ENCODE measurements at places on chromosomes 2 and 18.

DNA sequence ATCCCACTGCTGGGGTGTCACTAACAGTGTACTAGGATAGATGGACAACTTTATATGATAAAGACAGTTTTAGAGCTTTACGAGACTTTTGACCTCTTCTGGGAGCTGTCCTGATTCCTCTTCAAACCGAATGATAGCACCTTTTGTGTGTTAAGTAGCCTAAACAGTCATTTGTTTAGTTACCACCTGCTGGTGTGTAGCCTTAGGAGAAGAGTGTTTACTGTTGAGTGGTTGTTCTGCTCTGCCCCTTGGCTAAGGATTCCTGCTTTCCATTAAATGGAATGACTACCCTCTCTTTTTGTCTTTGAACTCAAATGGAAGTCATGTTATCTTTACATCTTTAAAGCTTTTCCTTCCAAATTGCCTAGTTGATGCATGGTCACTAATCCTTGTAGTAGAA lies 28.0 kb upstream of the MGAT5 start:
- no peak for DNase-seq

GRCh38 chr2:189676471-189676870 lies 2.0 kb downstream of the ANKAR start:
- no peak for DNase-seq

DNA sequence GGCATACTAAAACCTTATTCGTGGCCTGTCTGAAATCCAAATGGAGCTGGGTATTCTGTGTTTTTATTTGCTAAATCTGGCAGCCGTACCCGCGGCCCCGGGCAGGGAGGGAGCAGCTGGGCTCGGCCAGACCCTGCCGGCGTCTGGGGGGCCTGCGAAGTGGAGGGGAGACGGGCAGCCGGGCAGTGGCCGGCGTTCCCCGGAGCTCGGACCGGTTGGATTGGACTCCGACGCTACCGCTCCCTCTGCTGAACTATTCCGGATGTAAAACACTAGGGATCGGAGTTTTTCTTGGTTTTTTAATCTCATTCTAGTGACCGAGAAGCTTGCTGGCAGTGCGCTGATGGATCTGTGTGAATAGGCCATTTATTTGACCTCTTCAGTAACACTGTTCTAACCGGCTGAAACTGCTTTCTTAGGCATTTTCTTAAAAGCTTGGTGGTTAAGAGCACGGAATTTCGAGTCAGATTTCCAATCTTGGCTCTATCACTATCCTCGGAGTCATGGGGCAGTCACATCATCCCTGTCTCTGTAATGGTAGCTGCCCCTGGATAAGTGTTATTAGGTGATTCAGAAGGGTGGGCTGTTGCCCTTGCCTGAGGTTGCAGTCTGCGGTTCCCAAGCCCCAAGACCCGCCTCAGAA lies 694 bp downstream of the UNC50 start:
- DNase-seq: no peak

- no peak for DNase-seq
These were observed 23.9 kb downstream of the HNRNPLL start for GRCh38 chr2:38578832-38579231.

DNA sequence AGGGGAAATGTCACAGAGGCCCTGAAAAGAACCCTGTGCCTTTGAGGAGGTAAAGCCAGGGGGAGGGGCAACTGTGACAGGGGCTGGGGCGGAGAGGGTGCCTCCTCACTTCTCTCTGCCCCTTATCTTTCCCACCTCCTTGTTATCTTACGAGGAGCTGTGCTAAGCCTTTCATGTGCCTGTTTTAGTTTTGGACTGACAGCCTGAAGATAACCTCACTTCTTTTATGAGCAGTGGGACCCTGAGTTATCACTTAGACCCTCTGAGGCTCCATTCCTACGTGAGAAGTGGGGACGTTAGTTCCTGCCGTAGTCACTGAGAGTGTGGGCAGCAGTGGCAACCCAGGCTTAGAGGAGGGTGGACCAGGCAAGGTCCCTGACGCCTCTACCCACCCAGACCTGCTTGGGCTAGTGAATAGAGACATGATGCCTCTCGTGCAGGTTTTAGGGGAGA lies 39.5 kb upstream of the LBH start:
- DNase-seq: no peak

DNA sequence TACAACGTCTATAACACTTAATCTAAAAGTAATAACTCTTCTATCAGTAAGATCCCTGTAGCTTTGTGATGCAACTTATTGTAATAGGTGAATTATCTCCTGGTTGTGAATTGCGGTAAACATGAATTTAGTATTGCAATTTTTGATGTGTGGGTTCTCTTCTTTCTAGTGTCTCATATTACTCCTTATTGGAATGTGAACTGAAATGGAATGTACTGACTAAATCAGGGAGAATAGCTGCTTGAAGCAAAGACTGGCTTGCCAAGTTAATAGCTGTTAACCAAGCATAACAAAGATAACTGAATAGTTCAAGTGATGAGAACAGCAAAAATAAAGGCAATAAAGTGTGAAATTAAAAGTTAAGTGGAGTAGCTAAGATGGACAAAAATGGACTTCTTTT lies 60.5 kb upstream of the TFPI start:
- no peak for DNase-seq

GRCh38 chr2:137333386-137334165 lies 568.2 kb downstream of the THSD7B start:
- DNase-seq: no peak

- no peak for DNase-seq
These were observed 33.5 kb upstream of the MAP4K3 start for GRCh38 chr2:39470580-39470979.

DNA sequence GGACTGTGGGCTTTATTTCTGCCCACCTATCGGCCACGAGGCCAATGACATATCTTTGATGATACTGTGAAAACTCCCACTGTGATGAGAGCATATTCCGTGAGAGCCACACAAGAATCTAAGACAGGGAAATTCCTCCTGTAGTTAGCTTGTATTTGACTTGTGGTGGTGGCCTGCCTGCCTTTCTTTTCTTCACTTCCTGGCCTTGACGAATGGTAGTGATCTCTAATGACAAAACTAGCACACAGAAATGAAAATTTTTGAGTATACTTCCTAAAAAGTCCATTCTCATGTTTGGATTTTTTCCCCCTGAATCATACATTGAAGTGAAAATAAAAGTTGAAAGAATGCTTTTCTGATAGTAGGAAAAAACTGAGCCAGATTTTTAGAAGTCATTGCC lies 94.4 kb downstream of the MGAT5 start:
- DNase-seq: no peak

DNA sequence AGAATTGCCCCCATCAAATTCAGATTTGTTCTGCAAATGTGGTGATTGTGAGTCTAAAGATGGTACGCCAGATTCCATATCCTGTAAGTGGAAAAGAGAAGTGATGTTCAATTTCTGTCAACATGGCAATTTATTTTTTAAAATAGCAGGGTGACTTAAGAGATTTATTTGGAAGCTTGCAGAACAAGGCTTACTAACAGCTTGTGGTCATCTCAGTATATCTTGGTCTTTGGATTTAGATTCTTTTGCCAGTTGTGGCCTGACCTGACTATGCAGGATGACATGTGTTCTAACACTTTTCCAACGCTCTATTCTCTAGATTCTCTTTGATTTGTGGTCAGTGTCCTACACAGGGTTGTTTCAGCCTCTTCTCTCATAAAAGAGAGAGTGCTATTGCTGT lies 74.4 kb downstream of the MAP3K20 start:
- no peak for DNase-seq

GRCh38 chr2:240573071-240573515 lies 4.8 kb downstream of the RNPEPL1 start:
- no peak for DNase-seq

DNA sequence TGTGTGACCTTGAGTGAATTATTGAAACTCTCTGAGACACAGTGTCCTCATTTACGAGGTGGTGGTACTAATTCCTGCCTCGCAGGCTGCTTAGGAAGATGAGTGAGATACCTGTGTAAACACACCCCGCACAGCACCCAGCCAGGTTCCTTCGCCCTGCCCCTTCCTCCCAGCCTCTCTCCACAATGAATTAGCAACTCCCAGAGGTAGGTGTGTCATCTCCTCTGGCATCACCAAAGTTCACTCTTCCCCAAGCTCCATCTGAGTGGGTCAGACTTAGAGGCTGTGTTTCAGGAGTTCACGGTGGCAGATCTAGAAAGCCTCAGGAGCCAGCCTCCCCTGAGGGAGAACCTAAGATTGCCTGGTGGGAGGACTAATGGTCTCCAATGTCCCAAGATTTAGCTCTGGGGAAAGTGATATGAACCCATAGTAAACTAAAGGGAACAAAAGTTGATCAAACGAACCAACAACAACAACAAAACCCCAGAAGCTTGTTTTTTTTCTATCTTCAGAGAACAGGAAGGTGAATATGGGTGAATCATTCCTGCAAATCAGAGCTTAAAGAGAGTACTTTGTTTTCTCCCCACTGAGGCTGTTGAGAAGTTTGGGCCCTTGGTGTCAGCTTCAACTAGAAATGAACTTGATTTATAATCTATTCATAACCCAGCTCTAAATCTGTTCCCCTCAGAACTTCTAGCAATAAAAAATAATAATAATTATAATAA lies 44.4 kb upstream of the NRP2 start:
- DNase-seq: no peak

DNA sequence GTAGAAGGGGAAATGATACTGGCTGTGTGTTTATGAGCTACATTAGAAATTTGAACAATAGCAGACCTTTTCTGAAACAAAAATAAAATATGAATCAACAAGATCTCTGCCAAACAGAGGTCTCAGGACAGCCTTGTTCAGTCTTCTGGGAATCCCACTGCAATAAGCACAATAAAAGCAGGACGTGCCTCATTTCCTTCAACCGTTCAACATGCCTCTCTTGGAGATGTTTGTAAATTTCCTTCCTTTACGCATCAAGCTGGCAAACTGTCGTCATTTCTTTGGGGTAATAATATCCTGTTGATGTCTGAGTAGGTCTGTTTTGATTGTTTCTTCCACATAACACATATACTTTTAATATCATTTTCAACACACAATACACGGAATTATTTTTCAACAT lies 77.2 kb downstream of the TCF4 start:
- DNase-seq: no peak

GRCh38 chr2:182628916-182629315 lies 87.1 kb upstream of the DNAJC10 start:
- DNase-seq: no peak

- no peak for DNase-seq
These were observed 30.7 kb upstream of the LINC00305 start for GRCh38 chr18:64179556-64180080.

DNA sequence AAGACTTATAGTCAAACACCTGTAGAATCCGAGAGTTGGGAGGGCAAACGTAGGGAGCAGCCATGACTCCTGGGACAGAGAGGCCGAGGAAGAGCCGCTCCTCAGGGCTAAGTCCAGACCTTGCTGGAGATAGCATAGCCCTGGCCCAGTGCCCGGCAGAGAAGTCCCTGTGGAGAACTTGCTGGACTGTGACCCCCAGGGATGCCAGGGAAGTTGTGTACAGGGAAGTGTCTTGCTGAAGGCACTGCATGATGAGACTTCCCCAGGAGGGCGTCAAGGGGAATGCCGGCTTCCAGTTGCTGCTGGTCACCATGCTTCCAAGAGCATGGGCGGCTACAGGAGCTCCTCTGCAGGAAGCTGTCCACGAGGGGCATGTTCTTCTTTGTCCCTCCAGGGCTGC lies 8.6 kb upstream of the CNDP1 start:
- no peak for DNase-seq

- peak; percentile 17 for DNase-seq
These were observed 383.7 kb downstream of the SOCS6 start for GRCh38 chr18:70672581-70672980.

- DNase-seq: no peak
These were observed 4.8 kb downstream of the GCFC2 start for GRCh38 chr2:75705921-75706320.

DNA sequence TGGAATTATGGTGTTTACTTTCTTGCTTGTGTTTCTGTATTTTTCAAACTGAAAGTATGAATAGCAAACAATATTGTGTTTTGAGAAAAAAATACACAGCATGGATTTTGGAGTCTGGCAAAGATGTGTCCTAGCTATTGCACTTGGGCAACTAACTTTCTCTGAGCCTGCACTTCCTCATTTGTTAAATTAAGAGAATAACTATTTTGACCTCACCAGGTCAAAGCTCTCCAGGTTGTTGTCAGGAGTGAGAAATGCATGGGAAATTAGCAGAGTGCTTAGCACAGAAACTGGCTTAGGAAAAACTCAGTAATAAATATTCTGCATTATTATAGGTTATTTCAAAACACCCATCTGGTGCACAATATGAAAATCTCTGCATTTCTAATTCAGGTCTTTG lies 28.2 kb downstream of the LYPD1 start:
- DNase-seq: no peak

GRCh38 chr18:55321265-55322177 lies 266.5 kb downstream of the TCF4 start:
- no peak for DNase-seq

DNA sequence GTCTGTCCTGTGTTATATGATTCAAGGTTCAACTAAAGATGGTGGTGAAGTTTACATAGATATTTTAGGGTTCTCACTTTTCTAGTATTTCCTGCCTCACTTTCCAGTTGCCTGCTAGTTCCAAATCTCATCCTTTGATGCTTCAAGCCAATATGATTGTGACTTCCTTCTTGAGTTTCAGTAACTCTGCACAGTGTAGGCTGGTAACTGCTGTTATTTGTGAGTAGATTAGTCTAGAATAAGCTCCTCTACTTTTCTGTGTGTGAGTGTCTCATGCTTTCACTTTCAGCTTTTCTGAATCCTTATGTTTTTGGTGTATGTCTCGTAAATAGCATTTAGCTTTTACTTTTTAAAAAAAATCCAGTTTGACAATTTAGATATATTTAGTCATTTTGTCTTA lies 42.6 kb downstream of the GALNT1 start:
- no peak for DNase-seq

GRCh38 chr2:241064008-241064801 lies 37.9 kb downstream of the MTERF4 start:
- DNase-seq: peak; percentile 22

- no peak for DNase-seq
These were observed 25.9 kb downstream of the GCG start for GRCh38 chr2:162126111-162126519.

GRCh38 chr2:170975943-170976270 lies 46.9 kb downstream of the GORASP2 start:
- no peak for DNase-seq

DNA sequence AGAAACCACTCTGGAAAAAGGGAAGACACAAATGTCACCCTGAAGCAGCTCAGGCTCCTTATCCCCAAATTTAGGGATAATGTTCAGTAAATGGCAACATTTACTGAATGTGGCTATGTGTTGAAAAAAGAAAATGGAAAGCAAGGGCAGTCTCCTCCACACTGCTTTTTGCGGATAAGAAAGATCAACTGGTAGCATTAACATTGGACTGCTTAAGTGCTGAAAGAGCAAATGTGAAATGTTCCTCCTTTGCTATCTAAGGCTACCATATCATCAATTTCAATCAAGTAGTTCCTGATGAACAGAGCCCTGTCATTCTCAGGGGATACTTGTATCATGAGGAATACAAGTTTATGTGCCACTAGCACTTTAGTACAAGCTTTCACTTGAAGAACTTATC lies 12.5 kb downstream of the FBXO11 start:
- DNase-seq: no peak

GRCh38 chr2:214810671-214811070 lies 1.2 kb upstream of the BARD1 start:
- DNase-seq: no peak

- no peak for DNase-seq
These were observed 115.7 kb downstream of the ACKR3 start for GRCh38 chr2:236685361-236685760.

GRCh38 chr2:40513201-40513600 lies 61.3 kb upstream of the SLC8A1 start:
- DNase-seq: no peak

All from stimulated activated CD4-positive, alpha-beta T cell treated with anti-CD3 and anti-CD28 coated beads, Interleukin-4, amount 100 ng/mL, for 24 hours (primary cell).